Stimulated activated CD4-positive, alpha-beta T cell treated with anti-CD3 and anti-CD28 coated beads, TNF-alpha, amount 100 ng/mL, for 4 hours (primary cell): ENCODE measurements at places on chromosomes 11 and 22.

DNA sequence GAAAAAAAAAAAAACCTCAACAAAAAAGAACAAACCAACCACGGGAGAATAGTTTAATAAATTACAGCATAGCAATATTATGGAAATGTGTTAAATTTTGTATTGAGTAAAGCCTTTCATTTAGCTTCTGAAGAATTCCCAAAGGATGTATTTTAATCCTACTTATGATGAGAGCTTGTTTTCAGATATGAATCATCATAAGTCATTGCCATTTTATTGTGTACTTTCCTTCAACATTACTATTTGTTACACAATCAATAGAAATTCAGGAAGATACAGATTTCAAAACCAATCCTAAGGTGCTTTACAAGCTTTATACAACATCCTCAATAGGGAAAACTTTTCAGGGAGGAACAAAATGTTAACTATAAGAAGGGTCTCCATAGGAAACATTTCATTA, 200.6 kb upstream of the CTSC start:
- no peak for DNase-seq

DNA sequence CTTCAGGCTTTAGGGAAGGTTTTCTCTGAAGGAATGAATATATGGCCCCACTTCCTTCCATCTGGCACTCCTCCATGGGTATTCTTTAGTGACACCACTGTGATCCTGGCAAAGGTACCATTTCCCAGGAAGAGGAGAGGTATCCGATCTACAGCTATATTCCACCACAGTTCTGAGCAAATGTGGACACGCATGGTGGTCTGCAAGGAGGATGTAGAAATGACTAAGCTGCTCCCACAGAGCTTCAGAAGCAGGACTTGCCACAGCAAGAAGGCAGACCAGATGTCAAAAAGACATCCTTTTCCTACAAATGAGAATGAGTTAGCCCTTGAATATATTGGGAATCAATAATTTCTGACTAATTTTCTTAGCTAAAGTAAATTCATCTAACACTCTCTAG, 45.5 kb downstream of the ARFGAP2 start:
- DNase-seq = no peak

DNA sequence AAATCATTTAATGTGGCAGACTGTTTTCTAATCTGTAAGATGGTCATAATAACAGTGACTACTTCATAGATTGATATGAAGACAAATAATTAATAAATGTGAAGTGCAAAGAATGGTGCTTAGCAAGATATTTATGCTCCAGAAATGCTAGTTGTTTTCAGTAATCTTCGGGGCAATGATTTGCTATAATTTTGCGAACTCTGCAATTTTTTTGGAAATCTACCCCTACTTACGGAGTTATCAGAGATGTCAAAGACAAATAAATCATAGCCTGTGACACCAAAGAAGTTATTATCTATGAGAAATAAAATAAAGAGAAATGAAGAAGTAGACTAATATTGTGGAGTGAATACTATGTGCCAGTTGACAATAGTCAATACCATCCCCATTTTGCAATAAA, 634.1 kb upstream of the LRRC4C start:
- no peak for DNase-seq

DNA sequence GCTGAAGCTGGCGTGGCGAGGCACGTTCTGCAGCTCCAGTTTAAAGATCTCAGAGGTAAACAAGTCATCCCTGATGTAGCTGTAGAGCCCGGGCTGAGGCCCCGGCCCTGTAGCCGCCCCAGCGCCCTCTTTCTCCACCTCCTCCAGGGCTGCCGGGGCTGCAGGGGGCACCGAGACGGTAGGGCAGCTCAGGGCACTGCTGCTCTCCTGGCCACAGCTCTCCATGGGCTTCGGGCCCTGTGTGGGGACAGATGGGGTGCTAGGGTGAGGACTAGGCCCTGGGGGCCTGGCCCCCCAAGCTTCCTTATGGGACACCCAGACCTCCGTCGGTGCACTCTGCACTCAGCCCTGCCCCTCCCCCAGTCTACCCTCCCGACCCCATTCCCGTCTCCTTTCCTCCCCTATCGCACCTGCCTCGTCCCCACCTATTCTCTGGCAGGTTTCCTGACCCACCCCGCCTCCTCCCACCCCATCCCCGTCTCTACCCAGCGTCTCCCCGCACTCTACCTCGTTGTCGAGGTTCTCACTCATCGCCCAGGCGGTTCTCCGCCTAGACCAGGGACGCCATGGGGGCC, 559 bp downstream of the RANBP1 start:
- DNase-seq = no peak

DNA sequence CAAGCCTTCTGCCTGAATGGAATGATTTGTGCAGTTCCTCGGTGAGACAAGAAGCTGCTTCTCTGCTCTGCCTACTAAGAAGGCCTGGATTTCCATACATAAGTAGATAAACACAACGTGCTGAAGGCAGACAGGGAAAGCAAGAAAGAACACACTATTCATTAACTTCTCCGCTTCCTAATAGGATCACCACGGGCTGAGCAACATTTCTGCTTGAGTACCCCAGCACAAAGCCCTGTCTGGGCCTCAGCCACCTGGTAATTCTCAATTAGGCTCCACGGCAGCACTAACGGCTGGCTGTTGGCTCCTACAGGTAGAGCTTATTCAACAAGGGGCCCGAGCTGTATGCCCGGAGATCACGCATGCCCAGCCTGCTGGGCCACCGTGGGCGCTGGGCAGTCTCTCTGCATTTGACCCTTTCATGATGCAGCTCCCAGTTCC, 1156.6 kb downstream of the TBC1D22A start:
- DNase-seq = no peak

- no peak for DNase-seq
These were observed 555.3 kb downstream of the BUD13 start for GRCh38 chr11:116217441-116217840.

DNA sequence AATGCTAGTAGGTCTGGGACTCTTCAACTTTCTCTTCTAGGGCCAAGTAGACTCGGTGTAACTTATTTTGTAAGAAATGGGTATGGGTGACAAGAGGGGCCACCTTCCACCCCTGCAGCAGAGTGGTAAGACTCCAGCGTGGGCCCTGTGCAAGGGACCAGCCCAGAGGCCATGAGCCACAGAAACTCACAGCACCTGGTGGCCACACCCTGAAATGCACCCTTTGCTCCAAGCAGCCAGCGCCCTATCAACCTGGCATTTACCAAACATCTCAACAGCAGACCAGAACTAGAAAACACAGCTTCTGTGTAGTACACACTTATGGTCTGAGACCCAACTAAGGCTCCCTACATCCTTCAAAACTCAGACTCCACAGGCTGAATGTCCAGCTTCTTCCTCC, 5.7 kb downstream of the CDCA5 start:
- DNase-seq = peak; percentile 56

GRCh38 chr11:37947821-37948220, 1349.8 kb upstream of the RAG2 start:
- no peak for DNase-seq
